CD4-positive, alpha-beta T cell treated with Interleukin-1 beta for 1 hour (primary cell): ENCODE measurements at places on chromosomes 4 and X.

DNA sequence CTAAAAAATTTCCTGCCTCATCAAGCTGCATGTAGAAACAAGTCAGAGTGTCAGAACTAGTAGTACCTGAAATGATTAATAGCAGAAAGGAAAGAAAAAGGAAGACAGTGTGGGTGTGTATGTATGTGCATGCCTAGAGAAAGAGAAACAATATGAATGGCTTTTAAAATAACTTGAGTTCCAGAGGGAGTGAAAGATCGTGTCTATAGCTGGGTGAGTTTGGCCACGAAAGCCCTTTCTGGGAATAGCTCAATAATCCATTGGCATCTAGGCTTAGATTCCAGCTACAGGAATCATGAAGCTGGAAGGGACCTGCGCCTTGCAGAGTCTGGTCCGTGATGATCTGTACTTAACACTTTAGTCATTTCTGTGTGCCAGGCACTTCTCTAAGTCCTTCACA is 195.6 kb downstream of the RAPGEF2 start:
- no peak for DNase-seq

- no peak for DNase-seq
Observed at GRCh38 chrX:12370497-12370986, 232.3 kb downstream of the FRMPD4 start.

DNA sequence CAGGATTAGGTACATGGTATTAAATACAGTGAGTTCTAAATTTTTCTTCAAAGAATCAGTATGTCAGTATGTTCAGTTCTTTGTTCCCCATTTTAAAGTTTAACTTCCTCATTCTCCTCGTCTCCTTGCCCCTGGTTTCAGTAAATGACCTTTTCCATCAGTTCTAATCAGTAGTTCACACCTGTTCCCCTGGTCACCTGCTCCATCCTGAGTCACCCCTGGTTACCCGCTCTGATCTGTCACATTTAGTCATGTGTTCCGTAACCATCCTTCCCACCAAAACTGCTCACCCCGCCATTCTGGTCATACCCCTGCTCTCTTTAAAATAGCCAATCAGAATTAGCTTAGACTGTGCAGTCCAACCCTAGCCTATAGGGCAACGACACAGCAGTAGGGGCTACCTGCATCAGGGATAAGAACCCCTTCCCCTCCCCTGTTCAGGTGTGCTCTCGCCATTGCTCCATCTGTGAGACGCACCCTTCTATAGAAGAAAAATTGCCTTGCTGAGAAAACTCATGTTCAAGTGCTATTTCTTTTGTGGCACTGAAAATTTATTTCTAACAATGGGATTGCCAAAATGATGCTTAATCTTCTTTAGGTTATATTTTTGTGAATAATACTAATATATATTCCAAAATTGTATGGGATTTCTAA is 181.3 kb downstream of the OR13H1 start:
- no peak for DNase-seq

GRCh38 chrX:83845397-83845796 is 15.5 kb upstream of the CYLC1 start:
- DNase-seq = no peak

GRCh38 chr4:26343038-26343398 is 22.2 kb downstream of the RBPJ start:
- DNase-seq = no peak

GRCh38 chr4:184472614-184473498 is 1.5 kb downstream of the IRF2 start:
- peak; percentile 65 for DNase-seq

DNA sequence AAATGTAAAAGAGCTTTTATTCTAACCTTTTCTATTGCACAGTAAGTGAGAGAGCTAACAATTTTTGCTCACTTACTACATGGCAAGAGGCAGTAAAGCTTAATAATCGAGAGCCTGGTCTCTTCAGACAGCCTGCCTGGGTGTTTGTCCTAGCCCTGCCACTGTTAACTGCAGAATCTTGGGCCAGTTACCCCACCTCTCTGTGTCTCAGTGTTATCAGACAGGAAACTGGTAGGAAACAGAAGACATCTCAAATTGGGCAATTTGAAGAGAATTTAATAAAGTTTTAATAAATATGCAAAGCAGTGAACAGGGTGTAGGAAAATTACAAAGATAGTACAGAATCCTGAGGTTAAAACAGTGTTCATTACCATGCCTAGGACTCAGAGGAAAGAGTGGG is 13.4 kb downstream of the STAP1 start:
- no peak for DNase-seq

GRCh38 chr4:62006108-62006507 is 806.0 kb downstream of the ADGRL3 start:
- no peak for DNase-seq

DNA sequence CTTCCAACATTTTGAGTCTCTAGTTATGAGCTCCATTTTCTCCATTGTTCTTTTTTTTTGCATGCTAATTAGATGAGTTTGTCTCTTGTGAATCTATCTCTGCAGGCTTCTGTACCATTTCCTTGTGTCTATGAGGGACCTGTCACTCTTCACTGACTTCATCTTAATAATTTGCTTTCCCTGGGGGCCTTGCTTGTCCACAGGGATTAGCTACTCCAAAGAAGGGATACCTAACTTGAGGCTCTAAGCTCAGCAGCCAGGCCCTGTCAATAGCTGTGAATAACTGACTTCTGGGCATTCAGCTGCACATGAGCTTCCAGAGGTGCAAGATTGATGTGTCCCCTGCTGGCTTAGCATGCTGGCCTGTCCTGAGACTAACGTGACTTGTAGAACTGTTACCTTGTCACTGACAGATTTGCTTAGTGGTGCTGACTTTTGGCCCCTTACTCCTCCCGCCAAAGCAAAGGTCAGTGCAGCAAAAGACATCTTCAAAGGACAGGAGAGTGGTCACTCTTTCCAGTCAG is 124.6 kb downstream of the AFF2 start:
- no peak for DNase-seq

- DNase-seq = no peak
Observed at GRCh38 chr4:55125087-55125721, at the start of gene KDR. KDR (minus strand) TSS chr4:55125595; CDS start chr4:55125293, 302 bp downstream.

GRCh38 chrX:47956016-47956415 is 47.8 kb downstream of the ZNF182 start:
- no peak for DNase-seq

- no peak for DNase-seq
Observed at GRCh38 chrX:132855780-132856341, 102.6 kb downstream of the HS6ST2 start.

GRCh38 chr4:69896530-69897116 is 34.2 kb upstream of the CSN1S1 start:
- DNase-seq = no peak

GRCh38 chr4:25807102-25807728 is 55.6 kb downstream of the SEL1L3 start:
- DNase-seq = no peak

DNA sequence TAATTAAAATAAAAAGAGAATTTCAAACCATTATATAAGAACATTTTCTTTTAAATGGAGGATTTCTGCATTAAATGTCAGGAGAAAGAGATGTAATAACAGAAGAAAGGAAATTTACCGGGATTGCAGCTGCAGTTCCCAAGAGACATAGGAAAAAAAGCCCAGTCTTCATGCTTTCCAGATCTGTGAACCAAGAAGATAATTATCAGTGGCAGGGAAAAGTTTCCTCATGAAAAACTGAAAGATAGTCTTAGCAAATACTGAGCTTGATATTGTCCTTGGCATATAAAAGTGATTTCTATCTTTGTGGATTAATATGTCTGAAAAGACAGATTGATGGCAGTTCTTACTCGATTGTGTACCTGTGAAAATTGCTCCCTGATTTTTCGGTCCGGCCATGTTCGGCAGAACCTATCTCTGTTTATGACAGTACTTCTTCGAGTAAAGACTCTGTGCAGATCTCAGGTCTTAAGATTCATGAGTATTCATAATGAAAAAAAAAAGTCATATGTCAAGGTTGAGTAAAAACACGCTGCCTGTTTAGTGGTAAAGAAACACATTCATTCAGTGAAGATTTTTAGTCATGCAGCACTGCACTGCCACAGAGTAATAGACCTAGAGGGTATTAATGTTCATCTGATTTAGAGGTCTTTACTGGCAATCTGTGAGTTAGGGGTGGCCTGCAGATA is 29.6 kb downstream of the SPARCL1 start:
- DNase-seq = no peak

DNA sequence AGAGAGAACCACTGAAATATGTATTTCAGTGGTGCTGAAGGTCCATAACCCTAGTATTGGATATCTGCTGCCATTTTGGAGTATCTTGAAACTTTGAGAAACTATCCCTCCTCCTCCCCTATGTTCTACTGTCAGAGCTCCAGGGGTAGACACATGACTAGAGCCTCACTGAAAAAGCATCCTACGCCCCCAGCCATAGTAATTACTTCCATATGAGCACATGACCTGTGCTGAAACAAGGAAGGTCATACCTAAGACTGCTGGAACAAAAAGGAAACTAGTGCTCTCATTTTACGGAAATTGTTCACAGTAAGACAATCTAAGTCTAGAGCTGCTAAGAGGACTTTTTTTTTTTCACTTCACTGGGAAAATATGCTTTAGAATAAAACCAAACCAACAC is 42.0 kb upstream of the MAPK10 start:
- no peak for DNase-seq

- no peak for DNase-seq
Observed at GRCh38 chr4:8846046-8846720, 25.5 kb downstream of the HMX1 start.

GRCh38 chr4:74794382-74795010 is at the start of gene BTC:
BTC (minus strand) TSS chr4:74794523; CDS start chr4:74794325, 198 bp downstream.
- no peak for DNase-seq

GRCh38 chr4:10144479-10144878 is 27.9 kb upstream of the WDR1 start:
- DNase-seq = no peak

GRCh38 chr4:44415251-44415650 is 33.4 kb downstream of the KCTD8 start:
- DNase-seq = no peak

DNA sequence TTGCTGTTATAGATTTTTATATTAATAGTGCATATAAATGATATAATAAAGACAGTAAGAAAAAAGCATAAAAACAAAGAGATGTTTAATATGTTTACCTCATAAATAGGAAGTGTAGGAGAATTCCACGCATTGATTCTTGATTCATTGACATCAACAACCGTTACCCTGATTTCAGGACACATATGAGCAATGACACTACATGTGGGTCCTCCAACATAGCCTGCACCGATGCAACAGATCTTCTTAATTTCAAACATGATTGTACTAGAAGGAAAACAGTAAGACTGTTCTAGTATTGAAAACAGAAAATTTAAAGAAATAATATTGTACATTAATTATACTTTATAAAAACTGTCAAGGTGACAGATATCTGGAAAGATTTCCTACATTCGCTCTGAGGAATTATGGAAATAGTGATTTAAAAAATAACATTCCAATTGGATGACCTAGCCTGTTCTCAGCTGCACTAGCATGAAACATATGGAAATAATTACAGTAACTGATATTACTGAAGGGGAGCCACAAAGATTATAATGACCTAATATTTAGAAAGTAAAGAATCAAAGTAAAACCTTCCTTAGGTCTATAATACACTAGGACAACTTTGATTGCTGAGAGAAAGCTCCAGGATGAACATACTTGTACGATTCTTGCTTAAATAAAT is 5.9 kb downstream of the UGDH start:
- DNase-seq = no peak

- no peak for DNase-seq
Observed at GRCh38 chrX:39442332-39442731, 641.1 kb downstream of the MID1IP1 start.

DNA sequence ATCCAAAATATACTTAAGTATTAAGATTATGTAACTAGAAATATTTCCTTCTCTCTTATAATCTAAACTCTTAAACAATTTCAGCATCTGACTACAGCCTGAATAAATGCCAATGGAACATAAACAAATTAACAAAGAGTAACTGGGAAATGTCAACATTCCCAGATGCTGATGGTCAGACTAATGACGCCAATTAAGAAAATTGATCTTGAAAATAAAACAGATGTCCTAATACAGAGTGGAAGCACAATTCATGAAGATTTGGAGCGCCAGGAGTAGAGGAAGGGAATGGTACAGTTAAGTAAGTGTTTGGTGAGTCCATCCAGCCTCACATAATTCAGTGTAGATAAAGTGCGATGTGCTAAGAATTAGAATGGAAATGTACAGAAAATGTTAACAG is 203.7 kb upstream of the NWD2 start:
- DNase-seq = no peak

GRCh38 chr4:85084371-85085094 is 118.0 kb upstream of the WDFY3 start:
- DNase-seq = no peak

- no peak for DNase-seq
Observed at GRCh38 chrX:2766906-2767305, 15.1 kb downstream of the XG start.

DNA sequence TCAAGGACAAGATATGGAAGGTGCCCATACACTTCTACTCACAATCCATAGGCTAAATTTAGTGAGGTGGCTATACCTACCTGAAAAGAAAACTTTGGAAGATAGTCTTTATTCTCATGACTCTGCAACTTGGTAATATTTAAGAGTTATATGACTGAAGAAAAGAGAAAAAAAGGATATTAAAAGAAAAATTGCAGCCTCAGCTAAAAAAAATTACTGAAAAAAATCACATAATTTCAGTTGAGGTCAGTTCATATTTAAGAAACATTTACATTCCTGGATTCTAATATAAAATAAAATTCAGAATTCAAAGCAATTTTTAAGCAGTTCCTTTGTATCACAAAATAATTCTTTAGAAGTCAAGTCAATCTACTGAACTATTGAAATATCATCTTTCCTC is 166.5 kb downstream of the GABRG1 start:
- DNase-seq = no peak

DNA sequence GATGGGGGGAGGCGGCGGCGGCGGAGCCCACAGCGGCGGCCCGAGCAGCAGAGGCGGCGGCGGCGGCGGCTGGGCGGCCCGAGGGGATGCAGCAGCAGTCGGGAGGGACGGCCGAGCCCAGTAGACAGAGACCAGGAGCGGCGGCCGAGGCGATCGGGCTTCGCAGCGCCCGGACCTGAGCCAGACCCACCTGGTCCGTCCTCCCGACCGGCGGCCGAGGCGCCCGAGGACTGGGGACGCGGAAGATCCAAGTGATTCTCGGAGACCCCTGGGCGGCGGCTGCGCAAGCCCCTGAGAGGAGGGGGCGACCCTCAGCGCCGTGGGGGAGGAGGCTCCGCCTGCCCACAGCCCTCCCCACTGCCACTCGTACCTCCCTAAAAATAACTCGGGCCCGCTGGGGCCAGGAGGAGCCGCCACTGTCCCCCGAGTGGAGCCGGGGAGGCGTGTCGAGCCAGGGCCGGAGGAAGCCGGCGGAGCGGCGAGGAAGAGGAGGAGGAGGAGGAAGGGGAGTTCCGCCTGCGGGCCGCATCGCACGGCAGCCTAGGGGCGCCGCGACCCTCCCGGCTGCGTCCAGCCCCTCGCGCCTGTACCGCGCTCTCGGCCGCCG is 608 bp downstream of the RAPGEF2 start:
- peak; percentile 42 for DNase-seq

- no peak for DNase-seq
Observed at GRCh38 chrX:40245488-40246071, 147.8 kb upstream of the BCOR start.

- no peak for DNase-seq
Observed at GRCh38 chr4:61192392-61192791, 7.7 kb upstream of the ADGRL3 start.

GRCh38 chr4:31461421-31461820 is 741.3 kb downstream of the PCDH7 start:
- DNase-seq = no peak

- DNase-seq = no peak
Observed at GRCh38 chrX:101749436-101749835, 89.8 kb upstream of the ARMCX2 start.

- DNase-seq = no peak
Observed at GRCh38 chr4:909131-909571, 23.0 kb downstream of the GAK start.

- no peak for DNase-seq
Observed at GRCh38 chr4:41647383-41647782, 101.1 kb downstream of the PHOX2B start.
